ENCODE measurements at places on chromosomes 6 and 20.

DNA sequence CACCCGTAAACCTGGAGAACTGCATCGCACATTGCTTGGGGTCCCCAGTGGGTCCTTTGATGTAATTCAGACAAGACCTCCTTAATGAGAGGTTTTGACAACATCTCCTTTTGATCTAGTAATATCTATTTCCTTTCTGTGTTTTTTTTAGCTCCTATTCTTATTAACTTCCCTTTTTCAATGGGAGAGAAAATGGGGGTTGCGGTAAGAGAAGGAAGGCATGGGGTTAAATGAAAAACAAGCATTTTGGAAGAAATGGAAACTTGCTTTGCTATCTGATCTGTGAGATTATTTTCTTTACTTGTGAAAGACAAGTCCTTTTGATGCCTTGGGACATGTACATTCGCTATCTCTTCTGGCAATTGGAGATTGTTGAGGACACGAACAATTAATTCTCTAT, 418.6 kb upstream of the MAN1A1 start:
- DNase-seq, result no peak

- no peak for DNase-seq
These were observed 76.9 kb downstream of the CEP57L1 start for GRCh38 chr6:109172101-109172746.

DNA sequence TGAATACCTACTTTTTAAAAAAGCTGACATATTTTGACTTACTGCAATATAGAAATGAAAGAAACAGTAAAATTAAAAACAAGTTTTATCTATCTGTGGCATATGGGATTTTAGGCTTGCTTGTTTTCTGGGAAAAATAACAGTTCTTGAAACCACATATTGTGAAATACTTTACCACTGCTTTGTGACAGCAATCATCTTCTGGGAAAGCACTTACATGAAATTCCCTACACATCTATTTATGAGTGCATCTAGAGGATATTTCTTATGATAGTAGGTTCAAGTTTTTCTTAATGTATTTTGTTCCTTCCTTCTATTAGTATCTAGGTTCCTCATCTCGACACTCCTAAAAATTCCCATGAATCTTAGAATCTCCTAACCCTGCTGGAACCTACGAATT, 75.2 kb downstream of the STXBP5 start:
- no peak for DNase-seq

DNA sequence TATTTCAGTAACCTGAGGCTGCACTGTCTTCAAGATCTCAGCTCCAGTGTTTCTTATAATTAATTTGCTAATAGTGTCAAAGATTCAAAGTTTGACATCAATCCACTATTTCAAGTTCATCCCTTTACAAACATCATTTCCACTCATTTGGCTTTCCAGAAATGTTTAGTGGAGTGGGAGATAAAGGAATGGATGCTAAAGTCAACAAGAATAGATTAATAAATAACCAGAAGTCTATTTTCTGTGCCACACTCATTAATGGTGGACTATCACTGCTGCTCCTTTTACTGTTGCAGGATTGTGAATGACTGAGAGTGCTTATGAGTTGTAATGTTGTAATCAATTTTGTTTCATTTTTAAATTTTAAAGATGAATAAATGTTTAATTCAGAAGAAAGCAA, 28.4 kb upstream of the EPM2A start:
- DNase-seq, result no peak

- no peak for DNase-seq
These were observed 72.7 kb upstream of the RUNX2 start for GRCh38 chr6:45255434-45255833.

DNA sequence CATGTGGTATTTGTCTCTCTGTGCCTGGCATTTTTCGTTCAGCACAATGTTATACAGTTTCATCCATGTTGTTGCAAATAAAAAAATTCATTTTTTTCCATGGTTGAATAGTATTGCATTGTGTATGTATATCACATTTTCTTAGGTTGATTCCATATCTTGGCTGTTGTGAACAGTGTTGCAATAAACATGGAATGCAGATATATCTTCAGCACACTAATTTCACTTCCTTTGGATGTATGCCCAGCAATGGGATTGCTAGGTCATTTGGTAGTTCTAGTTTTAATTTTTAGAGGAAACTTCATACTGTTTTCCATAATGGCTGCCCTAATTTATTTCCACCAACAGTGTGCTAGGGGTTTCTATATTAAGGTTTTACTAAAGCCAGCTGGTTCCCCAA, 52.6 kb downstream of the GFRAL start:
- no peak for DNase-seq

DNA sequence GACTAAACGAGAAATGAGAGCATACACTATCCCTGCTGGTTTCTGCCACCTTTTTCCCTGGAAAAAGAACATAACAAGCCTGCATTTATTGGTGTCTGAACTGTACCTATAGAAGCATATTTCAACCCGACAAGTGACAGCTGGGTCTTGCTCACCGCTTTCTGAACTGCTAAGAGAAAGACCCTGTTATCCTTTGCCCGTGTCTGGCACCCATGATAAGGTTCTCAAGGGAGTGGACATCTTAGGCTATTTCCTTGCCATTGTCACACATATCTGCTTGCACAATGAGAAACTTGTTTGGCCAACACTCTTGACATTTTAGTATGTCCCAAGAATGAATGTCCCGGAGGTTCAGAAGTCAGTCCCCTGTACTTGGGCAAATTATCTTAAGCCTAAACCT, 19.3 kb downstream of the RIPOR2 start:
- no peak for DNase-seq

DNA sequence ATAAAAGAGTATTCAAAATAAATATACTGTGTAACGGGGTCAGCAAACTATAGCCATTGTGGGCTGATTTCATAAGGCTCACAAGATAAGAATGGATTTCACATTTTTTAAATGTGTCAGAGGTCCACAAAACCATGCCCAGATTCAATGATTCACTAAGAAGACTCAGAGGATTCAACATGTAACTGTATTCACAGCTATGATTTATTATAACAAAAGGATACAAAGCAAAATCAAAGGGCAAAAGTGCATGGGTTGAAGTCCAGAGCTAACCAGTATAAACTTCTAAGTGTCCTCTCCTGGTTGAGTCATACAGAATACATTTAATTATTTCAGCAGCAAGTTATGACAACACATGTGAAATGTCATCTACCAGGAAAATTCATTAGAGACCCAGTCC, 49.2 kb downstream of the TBC1D32 start:
- no peak for DNase-seq

DNA sequence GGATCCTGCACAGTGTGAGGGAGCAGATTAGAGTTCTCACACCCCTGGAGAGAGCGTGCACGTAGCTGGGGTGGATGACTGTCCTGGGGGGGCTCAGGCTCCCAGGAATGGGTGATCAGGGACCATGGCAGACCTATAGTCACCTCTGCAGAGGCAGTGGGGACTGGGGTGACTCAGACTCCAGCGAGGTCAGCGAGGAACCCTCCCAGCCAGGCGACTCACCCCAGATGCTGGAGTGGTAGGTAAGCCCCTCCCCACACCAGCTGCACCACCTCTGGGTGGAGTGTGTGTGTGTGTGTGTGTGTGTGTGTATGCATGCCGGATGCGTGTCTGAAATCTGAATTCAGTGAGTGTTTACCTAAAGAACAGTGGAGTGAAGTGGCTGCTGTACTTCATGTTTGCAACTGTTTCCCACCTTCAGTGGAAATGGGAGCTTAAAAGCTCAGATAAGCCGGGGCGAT, 17.4 kb upstream of the GTSF1L start:
- DNase-seq, result no peak

- no peak for DNase-seq
These were observed 68.8 kb downstream of the TMEM170B start for GRCh38 chr6:11606332-11606731.

DNA sequence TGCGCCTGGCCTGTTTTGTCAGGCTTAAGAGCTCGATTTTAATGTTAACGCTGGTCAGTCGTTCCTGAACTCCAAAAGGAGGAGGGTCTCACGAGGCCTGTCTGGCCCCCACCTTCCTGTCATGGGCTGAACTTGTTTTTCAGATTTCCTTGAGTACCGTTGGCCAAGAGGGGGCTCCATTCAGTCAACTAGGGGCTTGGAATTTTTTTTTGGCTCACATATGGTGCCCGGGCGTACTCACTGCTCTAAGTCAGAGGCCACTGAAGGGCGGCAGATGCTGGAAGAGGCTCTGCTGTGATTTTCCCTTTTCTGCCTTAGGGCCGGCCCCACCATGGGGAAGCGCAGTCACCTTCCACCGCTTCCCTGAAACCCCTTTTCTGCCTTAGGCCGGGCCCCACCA, 6.9 kb upstream of the BIRC7 start:
- DNase-seq, result no peak

DNA sequence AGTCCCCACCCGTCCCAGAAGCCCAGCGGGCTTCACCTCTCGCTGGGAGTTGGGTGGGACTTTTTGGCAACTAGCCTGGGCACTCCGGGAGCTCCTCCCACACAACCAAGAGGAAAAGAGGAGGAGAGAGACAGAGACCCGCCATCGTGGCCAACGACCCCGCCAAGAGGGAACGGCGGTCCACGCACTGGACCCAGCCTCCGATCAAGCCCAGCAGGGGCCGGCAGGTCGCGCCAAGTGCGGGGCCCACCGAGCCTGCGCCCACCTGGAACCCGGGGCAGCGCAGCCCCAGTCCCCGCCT, 3.0 kb upstream of the TMEM14C start:
- DNase-seq, result no peak

DNA sequence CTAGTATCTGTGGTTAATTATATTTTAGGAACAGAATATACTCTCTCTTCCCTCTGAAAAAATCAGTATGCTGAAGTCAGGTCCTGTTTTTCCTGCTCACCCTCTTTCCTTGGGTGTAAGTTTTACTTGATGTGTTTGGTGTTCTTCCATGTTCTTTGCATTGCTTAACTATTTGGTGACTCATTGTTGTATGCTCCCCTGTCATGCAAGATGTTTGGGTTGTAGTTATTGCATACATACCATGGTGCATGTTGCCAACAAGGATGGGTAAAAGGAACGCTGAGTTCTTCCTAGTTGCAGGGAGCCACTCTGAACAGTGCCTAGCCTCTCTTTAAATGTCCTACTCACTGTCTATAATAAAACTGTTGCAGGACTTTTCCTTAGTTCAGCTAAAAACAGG, 207.9 kb upstream of the LAMP5 start:
- DNase-seq, result no peak

GRCh38 chr6:159832946-159833345, 32.9 kb downstream of the PNLDC1 start:
- DNase-seq, result no peak

GRCh38 chr6:168371185-168371584, 51.6 kb upstream of the DACT2 start:
- DNase-seq, result no peak

GRCh38 chr6:116115781-116116180, 10.2 kb downstream of the COL10A1 start:
- no peak for DNase-seq

DNA sequence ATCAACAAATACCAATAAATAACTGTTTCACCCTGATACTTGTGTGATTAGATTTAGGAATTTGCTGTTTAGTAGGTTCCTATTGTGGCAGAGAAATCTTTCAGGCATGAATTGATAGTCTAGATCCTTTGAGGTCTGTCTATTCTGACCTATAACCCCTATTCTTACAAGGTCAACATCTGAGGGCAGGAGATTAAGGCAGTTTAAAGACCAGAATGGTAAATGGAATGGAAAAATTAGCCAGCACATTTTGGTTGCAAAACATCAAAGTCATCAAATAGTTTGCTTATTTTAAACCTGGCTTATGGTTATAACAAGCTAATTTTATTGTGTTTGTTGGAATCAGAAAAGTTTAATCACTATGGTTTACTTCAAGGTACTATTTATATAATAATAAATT, 78.4 kb downstream of the LIN28B start:
- DNase-seq, result no peak

- DNase-seq, result no peak
These were observed 212.5 kb downstream of the UTRN start for GRCh38 chr6:144497650-144498049.

DNA sequence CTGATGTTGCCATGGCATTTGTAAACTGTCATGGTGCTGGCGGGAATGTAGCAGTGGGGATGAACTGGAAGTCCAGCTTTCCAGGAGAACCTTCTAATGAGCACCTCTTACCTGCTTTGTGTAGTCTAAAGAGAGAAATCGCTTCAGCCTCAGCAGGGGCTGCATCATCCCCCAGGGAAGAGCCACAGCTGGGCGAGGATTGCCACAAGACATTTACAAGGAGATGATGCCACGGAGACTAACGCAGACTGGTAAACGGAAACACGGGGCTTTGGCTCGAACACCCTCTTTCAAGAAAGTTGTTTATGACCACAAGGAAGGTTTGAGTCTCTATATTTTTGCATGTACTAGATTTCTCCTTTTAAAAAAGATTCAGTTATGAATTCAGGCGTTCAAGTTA, 72.9 kb downstream of the CDH26 start:
- DNase-seq, result no peak

DNA sequence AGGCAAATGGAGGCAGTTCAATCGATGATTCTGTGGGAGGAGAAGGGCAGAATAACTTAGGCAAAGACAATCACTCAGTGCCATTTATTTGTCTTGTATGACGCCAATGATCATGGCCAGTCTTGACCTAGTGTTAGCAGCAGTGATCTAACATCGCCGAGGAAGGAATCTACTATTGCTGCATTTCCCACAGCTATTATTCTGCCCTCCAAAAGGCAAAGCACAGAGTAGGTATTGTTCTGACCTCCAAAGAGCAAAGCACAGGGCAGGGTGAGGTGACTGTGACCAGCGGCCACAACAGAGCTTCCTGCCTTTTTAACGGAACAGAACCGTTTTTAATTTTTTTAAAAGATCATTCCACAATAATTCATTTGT, 235.9 kb downstream of the CDH4 start:
- DNase-seq, result no peak

GRCh38 chr20:14415467-14415866, 78.1 kb upstream of the FLRT3 start:
- DNase-seq, result no peak

DNA sequence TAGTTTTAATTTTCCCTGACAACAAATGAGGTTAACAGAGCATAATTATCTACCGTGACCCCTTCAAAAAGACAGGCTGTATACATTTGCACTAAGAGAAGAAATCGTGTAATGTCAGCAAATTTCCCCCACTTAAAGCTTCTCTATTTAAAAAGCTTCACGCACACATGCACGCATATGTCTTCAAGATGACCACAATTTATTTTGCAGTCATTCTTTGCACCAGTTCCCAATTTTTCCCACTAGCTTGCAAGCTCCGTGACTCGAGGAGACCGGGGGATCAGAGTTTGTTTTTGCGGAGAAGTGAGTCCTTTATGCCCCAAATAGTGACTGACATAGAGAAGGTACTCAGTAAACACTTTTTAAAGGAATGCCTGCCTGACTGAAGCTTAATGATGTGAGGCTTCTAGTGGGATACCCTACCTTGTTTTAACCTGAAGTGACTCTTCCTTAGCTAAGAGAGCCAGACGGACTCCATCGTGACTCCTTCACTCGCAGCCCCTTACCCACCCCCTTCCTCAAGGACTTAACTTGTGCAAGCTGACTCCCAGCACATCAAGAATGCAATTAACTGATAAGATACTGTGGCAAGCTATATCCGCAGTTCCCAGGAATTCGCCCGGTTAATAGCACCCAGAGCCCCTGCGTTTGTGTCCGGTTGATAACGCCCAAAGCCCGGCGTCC, 9.3 kb upstream of the NQO2 start:
- no peak for DNase-seq

- no peak for DNase-seq
These were observed 58.1 kb downstream of the L3MBTL3 start for GRCh38 chr6:130076512-130076911.

Data from GM12891 (cell line).